ENCODE measurements at places on chromosomes 12 and 14.

DNA sequence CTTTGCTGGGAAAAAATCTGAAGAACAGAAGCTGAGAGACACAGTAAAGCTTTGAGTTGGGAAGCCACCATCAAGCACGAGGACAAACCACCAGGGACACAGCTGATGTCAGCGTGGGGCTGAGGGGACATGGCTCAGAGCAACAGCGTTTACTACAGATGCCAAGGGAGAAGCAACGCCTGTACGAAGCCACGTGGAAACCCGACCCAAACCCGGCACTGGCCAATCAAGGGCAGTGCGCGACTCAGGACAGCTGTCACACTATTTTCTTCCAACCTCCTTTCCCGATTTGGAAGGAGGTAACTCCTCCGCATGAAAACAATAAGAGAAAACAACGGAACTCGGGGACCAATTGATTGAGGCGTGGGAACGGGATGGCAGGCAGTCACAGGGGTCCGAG is 20.2 kb upstream of the CHGA start:
- DNase-seq = no peak

DNA sequence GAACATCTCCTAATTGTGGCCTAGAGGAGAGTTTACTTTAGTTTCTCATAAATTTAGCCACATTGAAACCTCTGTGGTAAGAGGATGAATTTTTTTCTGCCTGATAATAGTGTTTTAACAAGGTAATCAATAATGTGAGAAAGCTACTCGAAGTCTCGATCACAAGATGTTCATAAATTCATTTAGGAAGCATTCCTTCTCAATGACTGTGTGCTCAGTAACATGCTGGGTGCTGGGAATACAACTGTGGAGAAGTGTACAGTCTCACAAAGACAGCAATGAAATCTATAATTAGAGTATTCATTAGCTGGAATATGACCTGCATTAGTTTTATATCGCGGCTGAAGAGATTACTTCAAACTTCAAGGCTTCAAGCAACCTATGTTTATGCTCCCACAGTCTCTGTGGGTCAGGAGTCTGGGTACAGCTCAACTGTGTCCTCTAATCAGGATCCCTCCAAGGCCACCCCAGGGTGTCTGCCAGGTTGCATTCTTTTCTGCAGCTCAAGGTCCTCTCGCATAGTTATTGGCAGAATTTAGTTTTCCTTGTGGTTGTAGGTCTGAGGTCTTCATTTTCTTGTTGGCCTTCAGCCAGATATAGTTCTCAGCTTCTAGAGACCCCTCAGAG is 167.6 kb downstream of the ANO4 start:
- no peak for DNase-seq

- DNase-seq = no peak
Measured at GRCh38 chr12:64103825-64104740, 118.0 kb downstream of the KICS2 start.

GRCh38 chr12:95463050-95463449 is 10.9 kb upstream of the METAP2 start:
- no peak for DNase-seq

GRCh38 chr12:9587987-9588600 is 19.6 kb downstream of the KLRB1 start:
- DNase-seq = no peak

- DNase-seq = peak; percentile 79
Measured at GRCh38 chr12:118103601-118104382, at the start of gene VSIG10. Gene VSIG10 (minus strand): TSS chr12:118104011. CDS start chr12:118103671, 340 bp downstream.

GRCh38 chr12:92224685-92225331 is 79.2 kb upstream of the BTG1 start:
- no peak for DNase-seq

DNA sequence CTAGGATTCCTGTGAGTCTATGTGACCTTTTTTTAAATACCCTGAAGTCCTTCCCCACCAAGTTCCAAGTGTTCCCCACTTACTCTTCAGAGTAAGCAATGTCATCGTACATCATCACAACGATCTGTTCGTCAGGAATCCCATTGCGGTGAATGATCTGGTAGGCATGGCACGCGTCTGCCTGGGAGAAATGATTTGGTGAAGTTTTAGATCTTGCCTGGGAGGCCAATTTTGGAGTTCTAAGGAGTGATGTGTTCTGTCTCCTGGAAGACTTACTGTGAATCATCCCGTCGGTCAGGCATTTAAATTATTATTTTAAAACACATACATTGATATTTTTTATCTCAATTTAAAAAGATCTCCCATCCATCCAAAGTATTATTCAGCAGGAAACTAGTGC is 29.8 kb downstream of the LGMN start:
- no peak for DNase-seq

GRCh38 chr14:61544448-61545330 is 150.6 kb upstream of the HIF1A start:
- DNase-seq = no peak

GRCh38 chr12:14313379-14314138 is 51.9 kb upstream of the ATF7IP start:
- DNase-seq = no peak

DNA sequence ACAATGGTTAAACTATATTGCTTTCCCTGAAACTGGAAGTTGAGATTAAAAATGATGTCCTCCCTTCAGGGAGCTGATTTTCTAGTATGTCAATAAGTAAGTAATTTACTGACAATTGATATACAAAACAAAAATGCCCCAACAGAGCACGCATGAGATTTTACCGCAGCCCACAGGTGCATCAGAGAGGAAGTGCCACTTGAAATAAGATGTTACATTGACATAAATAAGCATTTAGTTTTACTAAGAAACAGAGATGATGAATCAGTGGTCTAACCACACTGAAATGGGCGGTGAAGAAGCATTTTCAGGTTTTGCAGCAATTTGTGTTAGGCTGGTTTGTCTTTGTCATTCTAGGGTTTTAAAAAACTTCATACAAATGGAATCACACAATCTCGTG is 8.8 kb upstream of the CLECL1 start:
- DNase-seq = no peak

- no peak for DNase-seq
Measured at GRCh38 chr14:87600240-87600639, 392.7 kb downstream of the GALC start.

DNA sequence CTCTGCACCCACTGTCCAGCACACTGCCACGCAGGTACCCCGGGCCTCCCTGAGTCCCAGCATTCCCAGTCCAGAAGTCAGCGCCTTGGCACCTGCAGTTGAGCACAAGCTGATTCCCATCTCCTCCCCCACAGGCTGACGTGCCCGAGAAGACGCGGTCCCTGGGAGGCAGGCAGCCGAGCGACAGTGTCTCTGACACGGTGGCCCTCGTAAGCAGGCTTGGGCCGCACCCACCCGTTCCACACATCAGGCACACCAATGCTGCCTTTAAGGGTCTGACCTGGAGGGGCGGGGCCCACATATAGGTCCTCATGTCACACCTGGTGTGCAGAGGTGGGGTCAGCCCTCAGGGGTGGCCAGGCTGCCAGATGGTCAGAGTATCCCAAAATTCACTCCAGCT is 18.4 kb upstream of the TEX22 start:
- no peak for DNase-seq

DNA sequence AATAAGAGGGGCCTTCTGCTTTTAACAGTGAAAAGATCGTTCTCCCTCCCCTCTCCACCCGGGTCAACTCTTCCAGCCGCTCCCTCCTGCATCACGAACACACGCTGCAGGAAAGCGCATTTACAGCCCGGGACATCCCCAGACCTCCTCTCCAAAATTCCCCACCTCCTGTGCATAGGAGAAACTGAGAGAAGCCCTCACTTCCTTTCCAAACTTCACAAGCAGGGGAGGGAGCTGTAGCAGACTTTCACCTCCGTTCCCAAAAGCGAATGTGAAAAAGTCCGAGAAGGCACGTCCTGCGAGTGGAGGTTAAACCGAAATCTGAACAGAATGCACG is 513 bp downstream of the BCAT1 start:
- DNase-seq = no peak

- no peak for DNase-seq
Measured at GRCh38 chr12:95073698-95074520, 491 bp upstream of the NR2C1 start.

DNA sequence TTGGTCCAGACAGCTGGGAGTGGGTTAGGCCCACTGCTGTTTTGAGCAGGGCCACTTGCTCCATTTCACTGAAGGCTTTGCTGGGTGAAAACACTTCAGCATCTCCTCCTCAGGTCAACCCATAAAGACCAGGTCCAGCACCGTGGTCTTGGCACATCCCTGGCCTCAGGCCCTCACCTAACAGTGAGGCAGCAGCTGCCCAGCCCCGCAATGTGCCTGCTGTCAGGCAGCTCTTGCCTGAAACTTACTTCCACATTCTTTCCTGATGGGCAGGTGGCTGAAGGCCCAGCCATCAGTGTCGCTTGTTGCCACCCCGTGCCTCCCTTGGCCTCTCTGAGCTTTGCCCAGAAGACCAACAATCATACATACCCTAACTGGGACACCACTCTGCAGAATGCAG is 54.4 kb downstream of the ANAPC7 start:
- no peak for DNase-seq

Measured in left lung (tissue), 14 donors.